ENCODE measurements at places on chromosomes 4 and X.

DNA sequence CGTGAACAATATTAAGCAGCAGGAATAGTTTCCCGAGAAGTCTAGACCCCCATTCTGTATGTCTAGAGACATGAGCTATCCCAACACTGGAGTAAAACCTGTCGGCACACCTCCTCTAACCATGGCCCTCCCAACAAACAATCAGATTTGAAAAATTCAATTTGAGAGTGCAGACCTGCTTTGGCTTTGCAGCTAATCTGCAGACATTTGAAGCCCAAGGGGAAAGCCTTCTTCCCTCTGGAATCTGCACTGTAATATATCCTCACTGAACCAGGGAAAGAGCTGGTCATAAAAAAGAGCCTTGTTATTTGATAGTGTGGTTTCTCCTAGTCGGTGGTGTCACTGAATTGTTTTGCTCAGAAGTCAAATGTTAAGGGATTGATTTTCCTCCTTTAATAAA lies 44.6 kb upstream of the KLHL34 start:
- DNase-seq, result no peak

- DNase-seq, result no peak
Measured at GRCh38 chrX:129983575-129984110, 1.2 kb downstream of the BCORL1 start.

DNA sequence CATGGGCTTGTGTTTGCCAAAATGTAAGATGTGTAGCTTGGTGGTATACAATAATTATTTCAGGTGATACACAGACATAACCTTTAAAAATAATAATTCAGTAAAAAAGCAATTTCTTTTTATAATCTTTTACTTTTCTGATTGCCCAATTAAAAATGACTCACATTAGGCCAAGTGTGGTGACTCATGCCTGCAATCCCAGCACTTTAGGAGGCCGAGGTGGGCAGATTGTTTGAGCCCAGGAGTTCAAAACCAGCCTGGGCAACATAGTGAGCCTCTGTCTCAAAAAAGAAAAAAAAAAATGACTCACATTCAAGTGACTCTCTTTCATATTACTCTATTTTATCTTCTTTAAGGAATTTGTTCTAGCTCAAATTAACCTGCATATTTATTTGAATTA lies 449.4 kb upstream of the HTR2C start:
- no peak for DNase-seq

GRCh38 chr4:124202099-124202498 lies 510.4 kb downstream of the ANKRD50 start:
- DNase-seq, result no peak

- DNase-seq, result no peak
Measured at GRCh38 chr4:38531141-38531727, 132.8 kb upstream of the KLF3 start.

- no peak for DNase-seq
Measured at GRCh38 chr4:10998846-10999245, 314.3 kb upstream of the CLNK start.

DNA sequence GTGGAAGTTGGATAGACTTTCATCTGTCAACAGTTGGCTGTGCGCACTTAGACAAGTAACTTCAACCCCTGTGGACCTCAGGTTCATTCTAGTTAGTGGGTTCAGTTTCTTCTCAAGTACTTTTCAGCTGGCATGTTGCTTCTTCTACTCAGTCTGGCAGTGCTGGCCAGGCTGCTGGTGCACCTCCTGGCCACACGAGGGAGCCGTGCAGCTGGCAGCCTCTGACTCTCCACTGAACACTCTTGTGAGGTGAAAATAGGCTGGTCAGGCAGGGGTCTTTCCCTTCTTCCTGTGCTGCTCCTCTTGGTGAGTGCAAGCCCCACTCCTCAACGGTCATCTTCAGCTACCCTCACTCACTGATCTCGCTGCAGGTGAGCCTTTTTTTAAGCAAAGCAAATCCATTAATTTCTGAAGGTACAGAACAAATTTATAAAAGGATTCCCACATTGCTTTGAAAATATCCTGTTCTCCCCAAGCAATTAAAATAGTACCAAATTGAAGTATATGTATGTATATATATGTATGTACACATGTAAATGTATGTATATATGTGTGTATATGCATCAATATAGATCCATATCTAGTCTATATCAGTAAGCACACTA lies 30.6 kb downstream of the LONRF3 start:
- peak; percentile 21 for DNase-seq

- no peak for DNase-seq
Measured at GRCh38 chrX:153450114-153450948, 4.5 kb upstream of the TREX2 start.

DNA sequence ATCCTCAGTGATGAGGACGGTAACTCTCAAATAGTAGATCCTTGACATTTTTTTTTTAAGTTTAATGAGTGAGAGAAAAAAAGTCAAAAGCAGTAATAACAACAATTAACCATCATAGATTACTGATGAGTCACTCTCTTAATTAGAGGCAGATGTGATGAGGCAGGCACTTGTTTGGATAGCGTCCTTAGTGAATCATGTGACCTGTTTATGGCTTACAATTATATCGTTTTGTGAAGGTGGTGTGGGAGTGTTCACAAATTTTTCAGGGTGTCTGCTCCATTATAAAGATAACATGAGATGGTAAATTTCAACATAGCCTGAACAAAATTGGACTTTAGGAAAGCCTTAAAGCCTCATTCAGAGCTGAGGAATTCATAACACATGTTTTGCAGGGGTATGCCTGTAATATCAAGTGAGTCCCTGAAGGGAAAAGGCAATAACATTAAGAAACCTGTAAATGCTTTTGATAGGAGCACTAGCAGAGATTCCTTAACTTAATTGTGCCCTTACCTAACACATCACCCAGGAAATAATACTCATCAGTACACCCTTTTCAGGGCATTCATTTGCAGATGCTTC lies 51.9 kb upstream of the XIAP start:
- DNase-seq, result no peak

DNA sequence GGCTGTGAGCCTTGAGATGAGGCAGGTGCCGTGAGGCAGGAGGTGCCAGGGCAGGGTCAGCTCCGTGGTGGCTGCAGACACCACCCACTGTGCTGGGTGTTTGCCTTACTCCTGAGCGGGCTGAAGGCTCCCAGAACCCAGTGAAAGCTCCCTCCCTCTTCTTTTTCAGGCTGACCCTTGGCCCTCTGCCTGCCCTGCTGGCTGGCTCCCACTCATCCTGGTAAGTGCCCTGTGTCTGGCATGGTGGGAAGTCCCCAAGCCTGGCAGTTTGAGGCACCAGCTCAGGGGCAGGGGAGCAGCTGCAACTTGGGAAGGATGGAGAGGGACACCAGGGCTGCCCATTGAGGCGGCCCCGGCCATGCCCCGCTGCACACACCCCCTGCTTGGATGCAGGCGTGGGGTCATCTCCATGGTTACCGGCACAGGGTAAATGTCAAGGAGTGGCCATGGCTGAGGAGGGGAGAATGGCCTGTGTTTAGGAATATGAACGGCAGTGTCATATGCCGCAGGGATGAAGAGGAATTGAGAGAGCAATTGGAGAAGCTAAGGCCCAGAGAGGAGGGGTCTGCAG lies 16.8 kb downstream of the SH3BP2 start:
- no peak for DNase-seq

- no peak for DNase-seq
Measured at GRCh38 chr4:71749008-71749594, 34.8 kb downstream of the GC start.

DNA sequence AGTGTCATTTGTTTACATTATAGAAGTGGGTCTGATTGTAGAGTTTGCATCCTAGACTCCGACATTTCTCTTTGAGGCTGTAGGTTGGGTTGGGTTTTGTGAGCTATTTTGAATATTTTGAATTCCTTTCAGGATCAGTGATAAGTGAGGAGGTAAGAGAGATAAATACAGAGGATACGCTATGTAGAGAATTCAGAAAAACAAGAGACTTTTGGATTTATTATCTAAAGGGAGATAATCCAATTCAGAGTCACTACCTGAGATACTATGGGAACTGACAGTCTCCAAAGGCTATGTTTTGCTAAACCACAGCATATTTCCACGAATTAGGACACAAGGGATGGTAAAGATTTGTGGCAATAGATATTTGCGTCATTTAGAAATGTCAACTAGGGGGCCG lies 16.9 kb upstream of the RAP2C start:
- DNase-seq, result no peak

DNA sequence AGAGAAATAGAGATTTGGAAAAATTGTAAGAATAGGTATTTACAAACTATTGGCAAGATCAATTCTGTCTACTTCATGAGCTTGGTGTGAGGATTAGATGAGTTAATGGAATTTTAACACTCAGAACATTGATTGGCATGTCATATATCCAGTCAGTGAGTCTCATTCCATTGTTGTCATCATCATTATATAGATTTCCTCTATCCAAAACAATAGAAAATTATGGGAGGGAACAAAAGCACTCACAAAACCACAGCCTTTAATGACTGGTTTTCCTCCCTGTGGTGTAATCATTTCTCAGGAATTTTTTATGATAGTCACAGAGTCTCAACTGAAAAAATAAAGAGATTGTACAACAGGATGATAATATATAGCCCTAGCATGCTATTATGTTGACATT lies 21.1 kb downstream of the KLHL5 start:
- DNase-seq, result no peak

DNA sequence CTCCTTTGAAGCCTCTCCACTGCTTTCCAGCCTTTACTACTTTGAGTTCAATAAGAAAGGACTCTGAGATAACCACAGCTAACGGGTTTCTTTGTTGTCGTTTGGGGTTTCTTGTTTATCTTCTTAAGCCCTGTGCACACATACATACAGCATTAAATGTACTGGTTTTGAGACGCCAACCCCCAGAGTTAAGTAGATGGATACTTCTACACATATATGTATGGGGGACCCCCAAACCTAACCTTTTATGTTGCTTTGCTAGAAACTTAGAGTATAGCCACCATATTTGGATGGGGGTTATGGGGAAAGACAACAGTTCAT lies 697 bp downstream of the CEP135 start:
- DNase-seq, result no peak

DNA sequence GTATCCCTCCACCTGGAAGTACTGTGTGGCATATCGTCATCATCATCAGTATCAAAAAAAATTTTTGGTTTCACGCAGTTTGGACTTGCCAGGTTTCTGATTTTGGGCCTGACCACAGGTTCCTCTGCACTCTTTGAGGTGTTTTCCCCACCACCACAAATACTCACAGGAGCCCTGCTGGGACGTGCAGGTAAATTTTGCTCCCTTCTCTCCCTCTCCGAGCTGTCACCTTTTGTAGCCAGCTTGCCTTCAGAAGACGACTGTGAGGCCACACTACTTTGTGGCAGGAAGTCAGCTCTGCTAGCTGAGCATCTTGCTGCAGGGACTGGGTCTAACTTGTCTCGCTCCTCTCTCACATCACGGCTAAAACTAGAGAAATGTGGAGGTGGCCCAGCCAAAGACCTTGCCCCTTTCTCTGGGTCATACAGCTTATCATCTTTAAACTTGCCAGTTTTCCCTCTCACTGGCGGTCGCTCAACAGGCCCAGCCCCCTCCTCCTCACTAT lies 2.8 kb downstream of the PJA1 start:
- DNase-seq, result no peak

GRCh38 chrX:13151828-13152517 lies 107.6 kb upstream of the FAM9C start:
- DNase-seq, result peak; percentile 2

DNA sequence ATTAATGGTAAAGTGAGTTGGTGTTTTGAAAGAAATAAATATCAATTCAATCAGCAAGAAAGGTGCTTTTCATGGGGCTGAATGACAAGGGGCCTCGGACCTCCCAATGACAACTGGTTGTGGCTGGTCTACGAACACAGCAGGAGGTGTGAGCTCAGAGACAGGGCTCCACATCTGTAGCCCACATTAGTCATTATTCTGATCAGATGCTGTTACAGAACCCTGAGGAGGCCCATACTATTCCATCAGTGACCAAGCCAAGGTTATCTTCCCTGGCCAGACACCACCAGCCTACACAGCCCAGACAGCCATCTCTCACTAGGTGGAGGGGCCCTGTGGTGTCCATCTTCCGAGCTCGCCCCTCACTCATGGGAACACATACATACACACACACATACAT lies 168.8 kb downstream of the SH3KBP1 start:
- DNase-seq, result no peak

- DNase-seq, result no peak
Measured at GRCh38 chr4:179467878-179468277, 2025.6 kb upstream of the AGA start.

- DNase-seq, result no peak
Measured at GRCh38 chr4:89906316-89906715, 11.7 kb downstream of the MMRN1 start.

GRCh38 chr4:87476934-87477333 lies 52.2 kb downstream of the SPARCL1 start:
- DNase-seq, result no peak

GRCh38 chrX:17042037-17042436 lies 95.6 kb downstream of the REPS2 start:
- DNase-seq, result no peak

DNA sequence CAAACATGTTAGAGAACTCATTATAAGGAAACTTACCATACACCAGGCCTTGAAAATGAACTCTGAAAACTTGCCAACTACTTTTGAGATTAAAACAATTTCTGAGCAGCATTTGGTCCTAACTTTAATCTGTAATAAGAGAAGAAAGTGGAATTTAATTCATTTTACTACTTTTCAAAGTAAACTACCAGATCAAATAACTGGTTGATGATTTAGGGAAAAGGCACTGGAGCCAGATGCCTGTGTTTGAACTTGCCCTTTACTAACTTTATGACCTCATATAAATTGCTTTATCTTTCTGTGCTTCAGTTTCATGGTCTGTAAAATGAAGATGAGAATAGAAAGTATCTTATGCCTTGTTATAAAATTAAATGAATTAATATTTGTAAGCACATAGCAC lies 159.9 kb upstream of the PCDH18 start:
- DNase-seq, result no peak

Data from stimulated activated CD4-positive, alpha-beta T cell treated with anti-CD3 and anti-CD28 coated beads, TNF-alpha, amount 100 ng/mL, for 4 hours (primary cell).